ENCODE measurements at places on chromosomes 1 and 21.

DNA sequence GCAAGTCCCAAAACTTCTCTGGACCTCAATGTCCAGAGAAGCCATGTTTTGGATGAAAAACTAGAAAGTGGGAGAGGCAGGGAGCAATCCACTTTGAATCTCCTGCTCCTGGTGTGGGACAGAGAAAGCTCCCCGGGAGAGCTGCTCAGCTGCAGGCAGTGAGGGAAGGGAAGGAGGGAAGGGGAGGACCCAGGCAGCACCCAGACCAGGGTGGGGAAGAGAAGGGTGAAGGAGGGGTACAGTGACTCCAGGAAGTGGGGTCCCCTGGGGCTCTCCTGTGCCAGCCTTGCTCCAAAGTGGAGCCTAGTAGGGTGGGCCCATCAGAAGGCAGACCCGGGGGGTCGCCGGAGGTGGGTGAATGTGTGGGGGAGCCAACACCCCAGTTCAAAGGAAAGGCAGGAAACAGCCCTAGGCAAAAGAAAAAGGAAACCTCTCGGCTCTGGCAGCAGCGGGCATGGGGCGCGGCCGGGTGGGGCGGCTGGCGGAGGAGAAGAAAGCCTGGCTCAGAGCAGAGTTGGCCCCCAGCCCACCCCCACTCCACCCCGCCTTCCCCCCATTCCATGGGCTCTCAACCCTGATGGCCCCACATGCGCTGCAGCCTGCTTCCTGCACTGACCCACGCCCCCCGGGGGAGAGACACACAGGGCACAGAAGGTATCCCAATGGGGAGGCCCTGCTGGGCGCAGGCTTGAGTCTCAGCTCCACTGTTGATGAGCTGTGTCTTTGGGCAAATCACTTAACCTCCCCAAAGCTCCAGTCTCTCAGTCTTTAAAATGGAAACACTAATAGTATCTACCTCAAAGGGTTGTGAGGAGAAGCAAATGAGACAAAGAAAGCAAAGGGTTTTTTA lies 5.7 kb downstream of the LGR6 start:
- DNase-seq: no peak

- DNase-seq: peak; percentile 94
Observed at GRCh38 chr1:221724931-221725605, 16.8 kb downstream of the DUSP10 start.

- DNase-seq: no peak
Observed at GRCh38 chr1:243729956-243730355, 120.1 kb downstream of the AKT3 start.

- peak; percentile 87 for DNase-seq
Observed at GRCh38 chr1:28882009-28882628, 32.2 kb upstream of the EPB41 start.

- DNase-seq: no peak
Observed at GRCh38 chr1:202586871-202587270, 123.4 kb downstream of the SYT2 start.

- peak; percentile 78 for DNase-seq
Observed at GRCh38 chr1:237562242-237562823, 328.4 kb downstream of the ZP4 start.

GRCh38 chr1:206081856-206082255 lies 28.9 kb downstream of the RHEX start:
- no peak for DNase-seq

GRCh38 chr1:47705517-47706130 lies 267.8 kb downstream of the FOXD2 start:
- no peak for DNase-seq
